ENCODE measurements at places on chromosomes 1 and 21.

GRCh38 chr1:221308534-221309511 is 429.6 kb downstream of the HLX start:
- DNase-seq = no peak

- no peak for DNase-seq
These were observed 32.1 kb downstream of the EBNA1BP2 start for GRCh38 chr1:43140010-43140409.

- DNase-seq = no peak
These were observed 198.6 kb upstream of the HMCN1 start for GRCh38 chr1:185535621-185536020.

DNA sequence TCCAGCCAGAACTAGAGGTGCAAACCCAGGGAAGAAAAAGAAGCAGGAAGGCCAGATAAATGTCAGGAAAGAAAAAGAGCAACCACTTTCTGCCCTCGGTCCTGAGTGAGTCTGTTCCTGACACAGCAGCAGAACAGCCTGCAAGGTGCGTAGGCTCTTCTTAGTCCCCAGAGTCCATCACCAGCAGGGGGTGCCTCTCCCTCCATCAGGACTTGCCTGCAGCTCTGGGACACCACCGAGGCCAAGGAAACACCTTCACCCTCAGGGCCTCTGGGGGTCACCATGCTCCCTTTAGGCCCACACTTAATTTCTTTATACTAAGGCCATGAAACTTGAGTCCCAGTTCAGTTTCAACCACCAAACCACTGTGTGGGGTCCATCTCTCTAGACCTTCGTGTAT is 43.7 kb upstream of the NFASC start:
- DNase-seq = no peak

DNA sequence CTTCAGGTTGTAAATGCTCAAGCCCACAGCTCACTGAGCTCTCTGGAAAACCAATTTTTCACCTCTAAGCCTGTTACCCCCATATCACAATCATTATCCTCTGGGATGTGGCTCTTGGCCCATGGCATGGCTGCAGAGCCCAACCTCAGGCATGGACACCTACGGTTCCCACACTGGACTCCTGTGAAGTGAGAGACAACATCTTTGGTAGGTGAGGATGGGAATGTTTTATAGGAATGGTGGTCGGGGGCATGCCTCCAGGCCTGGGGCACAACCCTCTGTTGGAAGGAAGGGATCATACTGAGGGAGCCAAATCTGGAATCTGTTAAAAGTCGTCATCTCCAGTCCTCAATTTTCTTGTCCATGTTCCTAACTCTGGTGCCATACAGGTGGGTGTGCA is 179.1 kb downstream of the FOXD2 start:
- no peak for DNase-seq

GRCh38 chr1:54867717-54868057 is 19.3 kb downstream of the DHCR24 start:
- no peak for DNase-seq

DNA sequence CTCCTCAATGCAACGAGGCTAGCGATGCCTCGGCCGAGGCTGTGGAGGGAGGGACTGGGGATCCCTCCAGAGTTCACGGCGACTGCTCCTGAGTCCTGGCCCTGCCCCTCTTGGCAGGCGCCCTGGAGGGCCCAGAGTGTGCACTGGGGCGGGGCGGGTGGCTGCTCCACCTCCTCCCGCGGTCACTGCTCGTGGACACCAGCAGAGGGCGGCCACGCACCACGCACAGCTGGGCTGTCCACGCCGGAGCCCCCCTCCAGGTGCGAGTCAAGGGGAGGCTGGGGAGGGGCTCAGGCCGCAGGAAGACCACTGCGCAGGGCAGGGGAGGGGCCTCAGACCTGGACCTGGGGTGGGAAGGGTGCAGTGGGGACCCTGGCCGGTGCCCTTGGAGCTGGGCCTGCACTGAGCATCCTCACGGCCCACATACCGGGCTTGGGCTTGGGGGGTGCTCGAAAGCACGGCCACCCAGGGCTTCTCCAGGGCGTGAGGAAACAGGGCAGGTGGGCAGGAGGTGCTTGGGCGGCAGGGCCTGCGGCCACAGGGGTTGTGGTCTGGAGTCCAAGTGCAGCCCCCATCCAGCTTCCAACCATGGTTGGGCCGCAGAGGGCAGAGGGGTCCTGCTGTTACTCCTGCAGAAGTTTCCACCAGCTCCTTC is 20.6 kb upstream of the TTC34 start:
- peak; percentile 47 for DNase-seq

- DNase-seq = no peak
These were observed 2.7 kb upstream of the FDPS start for GRCh38 chr1:155305881-155306391.

GRCh38 chr1:17078991-17079868 is 25.4 kb upstream of the SDHB start:
- no peak for DNase-seq

DNA sequence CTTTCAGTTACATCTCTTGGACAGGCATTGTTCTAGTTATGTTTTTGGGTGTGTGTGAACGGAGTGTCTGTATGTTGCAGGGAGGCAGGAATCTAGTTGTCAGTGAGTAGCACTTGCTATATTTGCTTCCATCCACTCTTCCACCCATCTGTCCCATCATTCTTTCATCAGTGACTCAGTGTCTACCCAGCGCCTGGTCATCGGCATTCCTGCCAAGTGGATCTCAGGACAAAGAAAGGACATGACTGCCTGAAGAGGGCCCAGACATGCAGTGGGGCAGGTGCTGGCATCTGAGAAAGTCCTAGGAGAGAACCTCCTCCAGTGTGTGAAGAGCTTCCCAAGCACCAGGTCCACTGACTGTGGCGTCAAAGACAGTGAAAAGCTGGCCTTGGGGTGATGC is 27.3 kb upstream of the MAGOH start:
- no peak for DNase-seq

GRCh38 chr1:168643152-168643551 is 66.7 kb downstream of the XCL1 start:
- DNase-seq = no peak

DNA sequence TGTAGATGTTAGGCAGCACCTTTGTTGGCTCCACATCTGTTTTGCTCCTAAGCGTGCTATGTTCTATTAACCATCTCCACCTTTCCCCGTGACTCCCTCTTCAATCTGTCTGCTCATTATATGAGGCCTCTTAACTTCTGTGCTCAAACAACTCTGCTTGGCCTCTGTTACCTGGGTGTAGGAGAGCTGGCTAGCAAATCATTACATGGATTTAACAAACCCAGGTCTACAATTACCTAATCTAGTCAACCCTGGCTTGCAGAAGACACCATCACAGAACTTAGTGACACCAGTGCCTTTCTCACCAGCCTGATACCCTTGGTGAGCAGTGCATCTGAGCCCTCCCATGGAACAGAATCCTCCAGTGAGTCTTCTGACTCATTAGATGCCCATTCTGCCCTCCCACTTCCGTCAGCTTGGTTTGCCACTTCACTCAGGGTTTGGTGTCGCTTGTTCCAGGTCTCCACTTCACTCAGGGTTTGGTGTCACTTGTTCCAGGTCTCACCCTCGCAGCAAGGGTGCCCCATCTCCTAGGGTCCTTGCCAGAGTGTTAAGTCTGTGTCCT is 92.0 kb upstream of the KIF26B start:
- no peak for DNase-seq

GRCh38 chr1:246020211-246020954 is 486.7 kb downstream of the SMYD3 start:
- DNase-seq = no peak

GRCh38 chr1:54180701-54181360 is 19.0 kb downstream of the CYB5RL start:
- DNase-seq = no peak

- DNase-seq = no peak
These were observed 1.2 kb upstream of the MTFR1L start for GRCh38 chr1:25818569-25818968.

DNA sequence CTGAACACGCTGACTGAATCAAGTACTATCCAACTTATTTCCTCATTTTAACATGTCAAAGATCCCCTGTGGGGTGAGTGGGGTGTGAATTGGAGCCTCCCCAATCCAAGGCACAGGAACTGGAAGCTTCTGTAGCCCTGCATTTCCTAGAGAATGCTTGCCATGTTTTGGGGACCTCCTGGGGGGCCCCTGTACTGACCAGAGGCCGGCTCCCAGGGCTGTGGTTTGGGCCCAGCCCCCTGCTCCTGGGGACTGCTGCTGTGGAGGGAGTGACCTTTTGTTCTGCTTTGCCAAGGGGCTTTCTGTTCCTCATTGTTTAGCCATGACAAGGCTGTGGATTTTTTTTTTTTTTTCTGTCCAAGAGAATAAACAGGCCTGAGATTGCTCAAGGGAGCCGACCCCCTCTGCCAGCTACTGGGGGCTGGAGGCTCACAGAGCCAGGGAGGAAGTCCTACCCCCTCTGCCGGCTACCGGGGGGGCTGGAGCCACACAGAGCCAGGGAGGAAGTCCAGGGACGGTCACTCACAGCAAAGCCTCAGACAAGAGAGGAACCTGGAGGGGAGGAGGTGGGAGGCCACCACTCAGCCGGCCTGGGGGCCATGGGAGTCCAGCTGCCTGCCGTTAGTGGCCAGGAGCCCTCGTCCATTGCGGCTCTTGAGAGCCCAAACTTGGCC is 17.4 kb downstream of the TNFRSF1B start:
- DNase-seq = peak; percentile 84

DNA sequence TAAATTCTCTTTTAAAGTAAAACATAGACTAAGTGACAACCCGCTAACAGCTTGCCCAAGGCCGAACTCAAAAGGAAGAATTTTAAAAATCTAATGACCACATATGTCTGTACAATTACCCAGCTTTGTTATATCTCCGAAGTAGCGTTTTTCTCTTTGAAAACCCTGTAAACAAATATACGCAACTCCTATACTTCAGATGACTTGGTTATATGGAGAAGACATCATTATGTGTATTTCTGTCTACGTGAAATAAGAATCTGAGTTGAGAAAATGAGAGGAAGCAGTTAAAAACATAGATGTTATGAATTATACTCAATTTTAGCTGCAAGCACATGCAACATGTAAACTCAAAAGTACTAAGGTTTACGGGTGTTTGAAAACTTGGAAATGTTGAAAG is 2.0 kb downstream of the PBX1 start:
- DNase-seq = no peak

- DNase-seq = no peak
These were observed 32.5 kb downstream of the CDKN2C start for GRCh38 chr1:51002516-51002915.

GRCh38 chr1:23074012-23074411 is 54.7 kb downstream of the KDM1A start:
- DNase-seq = no peak

DNA sequence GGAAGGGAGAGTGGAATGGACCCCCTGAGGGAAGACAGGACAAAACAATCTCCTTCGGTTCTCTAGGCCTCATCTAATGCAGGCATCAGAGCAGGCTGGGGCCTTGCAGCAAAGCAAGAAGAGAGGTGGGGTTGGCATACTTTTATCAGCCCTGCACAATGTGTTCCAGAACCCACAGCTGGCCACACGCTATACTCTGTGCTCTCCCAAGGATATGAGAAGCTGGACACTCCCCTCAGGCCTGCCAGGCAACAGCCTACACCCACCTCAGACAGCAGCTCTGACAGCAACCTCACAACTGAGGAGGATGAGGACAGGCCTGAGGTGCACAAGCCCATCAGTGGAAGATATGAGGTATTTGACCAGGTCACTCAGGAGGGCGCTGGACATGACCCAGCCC is 27.3 kb downstream of the LY9 start:
- DNase-seq = no peak

DNA sequence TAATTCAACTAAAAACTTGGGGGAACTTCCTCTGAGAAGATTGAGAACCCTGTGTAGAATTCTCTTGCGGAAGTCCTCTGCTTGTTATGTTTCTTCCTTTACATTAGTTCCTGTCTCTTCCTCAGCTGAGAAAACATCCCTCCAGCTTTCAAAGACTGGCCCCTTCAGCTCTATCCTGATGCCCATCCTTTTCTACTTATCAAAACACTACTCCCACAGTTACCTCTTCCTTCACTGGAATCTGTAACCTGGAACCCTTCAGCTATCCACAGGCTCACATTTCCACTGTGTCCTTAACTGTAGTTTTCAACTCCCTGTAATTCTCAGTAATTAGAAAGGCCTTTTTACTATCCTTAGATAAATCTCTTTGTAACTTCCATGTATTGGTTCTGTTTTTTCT is 6.0 kb upstream of the DEDD start:
- DNase-seq = no peak

- DNase-seq = peak; percentile 64
These were observed 1.8 kb downstream of the ATP2B4 start for GRCh38 chr1:203628201-203629015.

DNA sequence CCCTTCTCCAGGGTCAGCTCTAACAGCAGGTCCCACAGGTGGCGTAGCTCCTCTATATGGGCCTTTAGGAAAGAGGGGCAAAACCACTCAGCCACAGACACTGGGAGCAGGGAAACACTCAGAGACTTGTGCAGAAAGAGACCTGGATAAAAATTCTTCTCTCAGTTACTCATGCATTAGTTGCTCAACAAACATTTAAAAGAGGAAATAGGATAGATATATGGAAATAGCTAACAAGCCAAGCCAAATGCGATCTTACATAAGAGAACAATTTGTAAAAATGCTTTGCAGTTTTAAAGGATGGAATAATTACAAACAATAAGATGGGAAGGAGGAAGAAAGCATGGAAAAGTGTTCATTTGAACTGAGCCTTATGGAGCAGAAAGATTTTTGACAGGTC is 4.9 kb downstream of the SPTA1 start:
- DNase-seq = no peak

GRCh38 chr1:59685101-59685500 is 129.6 kb upstream of the HOOK1 start:
- no peak for DNase-seq

DNA sequence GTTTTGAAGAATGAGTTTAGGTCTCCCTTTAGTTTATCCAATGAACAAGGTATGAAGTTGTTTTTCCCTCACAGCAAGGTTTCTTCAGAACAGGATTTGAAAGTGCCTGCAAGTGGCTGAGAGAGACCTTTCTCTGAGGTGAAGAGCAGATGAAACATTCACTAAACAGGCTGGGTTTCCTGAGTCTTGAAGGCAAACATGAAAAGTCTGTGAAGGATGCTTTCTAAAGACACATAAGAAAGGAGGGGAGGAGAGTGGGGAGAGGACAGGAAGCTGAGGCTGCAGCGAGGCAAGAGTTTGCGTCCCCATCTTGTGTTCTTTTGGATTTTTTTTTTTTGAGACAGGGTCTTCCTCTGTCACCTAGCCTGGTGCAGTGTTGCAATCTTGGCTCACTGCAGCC is 95.7 kb upstream of the SIM2 start:
- no peak for DNase-seq

DNA sequence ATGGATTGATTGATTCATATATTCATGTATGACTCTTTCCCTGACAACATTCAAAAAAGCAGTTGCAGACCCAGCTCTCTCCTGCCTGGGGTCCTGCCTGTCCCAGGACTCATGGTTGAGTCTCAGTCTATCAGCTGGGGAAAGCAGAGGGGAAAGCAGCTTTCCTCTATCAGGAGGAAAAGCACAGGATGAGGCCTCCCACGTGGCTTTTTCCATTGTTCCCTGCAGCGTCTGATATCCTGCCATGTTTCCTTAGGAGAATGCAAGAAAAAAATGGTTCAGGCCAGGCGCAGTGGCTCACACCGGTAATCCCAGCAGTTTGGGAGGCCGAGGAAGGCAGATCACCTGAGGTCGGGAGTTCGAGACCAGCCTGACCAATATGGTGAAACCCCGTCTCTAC is 133.0 kb upstream of the VAMP3 start:
- no peak for DNase-seq

Measured in ovary (tissue), 10 donors.